CD4-positive, alpha-beta T cell treated with Interleukin-21 for 1 hour (primary cell): ENCODE measurements at places on chromosomes 1 and 21.
A peak's percentile ranks its signal among the peaks of the same experiment; 100 is the strongest.

- no peak for DNase-seq
Measured at GRCh38 chr1:65998763-65999583, 206.3 kb downstream of the PDE4B start.

- no peak for DNase-seq
Measured at GRCh38 chr1:180083164-180083563, 71.5 kb upstream of the QSOX1 start.

GRCh38 chr1:20713440-20713839, 4.4 kb downstream of the KIF17 start:
- no peak for DNase-seq

DNA sequence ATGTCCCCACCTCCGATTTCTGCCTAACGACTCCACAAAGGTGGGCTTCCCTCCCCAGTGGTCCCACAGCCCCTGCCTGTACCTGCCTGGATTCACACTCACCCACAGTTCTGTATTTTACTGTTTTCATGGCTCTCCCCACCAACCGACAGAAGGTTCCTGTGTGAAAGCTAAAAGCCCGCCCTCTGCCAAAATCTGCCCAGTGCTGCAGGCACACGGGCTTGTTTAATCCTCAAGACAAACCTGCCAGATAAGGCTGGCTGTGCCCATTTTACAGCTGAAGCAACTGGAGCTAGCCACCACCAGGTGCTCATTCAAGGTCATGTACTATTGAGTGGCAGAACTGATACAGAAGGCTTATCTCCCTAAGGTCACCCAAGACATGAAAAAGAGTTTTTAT, 114.5 kb downstream of the HIVEP3 start:
- DNase-seq: peak; percentile 52

- no peak for DNase-seq
Measured at GRCh38 chr1:243364866-243365265, 109.0 kb downstream of the SDCCAG8 start.

- no peak for DNase-seq
Measured at GRCh38 chr1:4768553-4768952, 114.1 kb downstream of the AJAP1 start.

GRCh38 chr1:171446386-171446785, 38.9 kb upstream of the PRRC2C start:
- DNase-seq: no peak

GRCh38 chr1:180632326-180633056, 669 bp downstream of the XPR1 start:
- DNase-seq: peak; percentile 62

DNA sequence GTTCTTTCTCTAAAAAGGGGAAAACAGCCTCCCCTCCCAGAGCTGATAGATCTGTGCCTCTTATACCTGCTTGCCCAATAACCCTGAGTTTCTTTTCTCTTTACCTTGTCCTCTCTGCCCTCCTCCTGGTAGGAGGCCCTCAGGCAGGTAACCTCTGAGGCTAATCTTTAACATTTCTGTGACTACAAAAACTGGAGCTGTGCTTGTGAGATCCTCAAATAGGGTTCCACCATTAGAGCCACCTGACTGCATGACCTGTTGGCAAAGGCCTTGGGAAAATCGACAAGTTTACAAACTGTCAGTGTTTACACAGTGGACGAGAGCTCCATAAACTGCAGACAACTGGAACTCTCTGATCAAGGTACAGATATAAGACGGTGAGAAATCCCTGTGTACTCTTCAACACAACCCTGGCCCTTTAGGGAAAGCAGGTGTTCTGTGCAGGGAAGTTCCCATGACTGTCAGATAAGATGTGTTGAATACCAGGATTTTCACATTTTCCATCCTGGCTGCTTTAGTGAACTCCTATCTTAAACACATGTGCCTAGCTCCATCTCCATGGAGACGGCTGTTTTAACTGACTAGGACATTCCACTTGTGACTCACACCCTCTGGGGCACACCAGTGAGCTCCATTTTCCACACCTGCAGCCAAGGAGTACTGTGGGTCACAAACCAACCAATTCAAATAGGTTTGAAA, 38.3 kb downstream of the ECE1 start:
- DNase-seq: no peak

DNA sequence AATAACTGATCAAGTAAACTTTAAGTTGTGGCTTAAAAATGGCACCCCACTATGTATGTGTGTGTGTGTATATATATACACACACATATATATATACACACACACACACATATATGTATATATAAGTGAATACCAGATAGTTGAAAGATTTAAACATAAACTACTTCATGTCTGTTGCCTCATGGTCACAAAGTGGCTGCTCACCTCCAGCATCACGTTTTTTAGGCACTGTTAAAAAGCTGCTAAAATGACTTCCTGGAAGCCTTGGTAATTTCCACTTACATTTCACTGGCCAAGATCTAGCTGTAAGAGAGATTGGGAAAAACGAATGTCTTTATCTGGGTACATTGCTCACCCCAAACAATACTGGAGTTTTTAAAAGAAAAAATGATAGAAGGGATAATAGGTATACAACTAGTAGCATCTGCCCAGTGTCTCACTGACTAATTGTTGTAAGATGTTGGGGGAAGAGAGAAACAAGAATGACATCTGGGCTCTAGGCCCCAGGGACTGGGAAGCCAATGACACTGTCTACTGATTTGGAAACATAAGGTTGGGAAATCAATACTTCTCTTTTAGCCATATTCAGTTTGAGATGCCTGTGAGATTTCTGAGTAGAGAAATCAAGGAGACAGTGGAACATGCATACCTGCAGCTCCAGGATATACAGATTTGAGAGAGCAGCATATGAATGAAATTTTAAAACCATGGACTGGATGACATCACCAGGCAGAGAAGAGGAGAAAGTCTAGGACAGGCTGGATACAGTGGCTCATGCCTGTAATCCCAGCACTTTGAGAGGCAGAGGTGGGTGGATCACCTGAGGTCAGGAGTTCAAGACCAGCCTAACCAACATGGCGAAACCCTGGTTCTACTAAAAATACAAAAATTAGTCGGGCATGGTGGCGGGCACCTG, 42.8 kb downstream of the CLDN14 start:
- DNase-seq: no peak
